Fibroblast of mammary gland (primary cell): ENCODE measurements at places on chromosomes 2 and 18.

- DNase-seq: no peak
These were observed 58.8 kb upstream of the TTN start for GRCh38 chr2:178865999-178866398.

DNA sequence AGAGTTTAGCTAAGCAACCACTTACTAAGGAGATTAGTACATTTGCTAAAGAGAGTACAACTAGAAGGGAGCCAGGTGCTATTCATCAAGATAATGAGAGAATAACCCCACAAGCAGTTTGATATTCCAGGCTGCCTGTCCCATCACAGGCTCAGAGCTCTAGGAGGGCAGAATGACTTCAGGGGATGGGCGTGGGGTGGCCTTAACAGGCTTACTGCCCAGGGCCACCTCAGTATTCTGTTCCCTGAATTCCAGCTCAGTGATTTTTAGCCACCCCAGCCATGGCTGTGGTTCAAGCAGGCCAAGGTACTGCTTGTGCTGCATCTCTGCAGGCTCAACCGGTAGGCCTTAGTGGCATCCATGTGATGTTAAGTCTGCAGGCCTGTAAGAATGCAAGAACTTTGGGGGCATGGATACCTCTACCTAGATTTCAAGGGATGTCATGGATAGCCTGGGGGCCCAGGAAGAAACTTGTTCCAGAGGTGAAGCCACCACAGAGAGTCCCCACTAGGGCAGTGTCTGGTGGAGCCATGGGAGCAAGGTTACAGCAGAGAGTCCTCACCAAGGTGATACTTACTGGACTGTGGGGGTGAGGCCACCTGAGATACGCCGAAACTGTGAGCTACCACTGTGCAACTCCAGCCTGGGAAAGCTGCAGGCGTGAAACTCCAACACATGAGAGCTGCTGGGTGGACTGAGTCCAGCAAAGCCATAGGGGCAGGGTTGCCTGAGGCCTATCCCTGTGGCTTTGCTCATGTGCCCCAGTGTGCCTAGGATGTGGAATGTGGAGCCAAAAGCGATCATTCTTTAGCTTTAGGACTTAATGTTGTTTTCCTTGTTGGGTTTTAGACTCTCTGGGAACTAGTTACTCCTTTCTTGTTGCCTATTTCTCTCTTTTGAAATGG, 107.7 kb downstream of the EHBP1 start:
- DNase-seq: no peak

GRCh38 chr2:223908304-223908998, 36.7 kb downstream of the WDFY1 start:
- no peak for DNase-seq

DNA sequence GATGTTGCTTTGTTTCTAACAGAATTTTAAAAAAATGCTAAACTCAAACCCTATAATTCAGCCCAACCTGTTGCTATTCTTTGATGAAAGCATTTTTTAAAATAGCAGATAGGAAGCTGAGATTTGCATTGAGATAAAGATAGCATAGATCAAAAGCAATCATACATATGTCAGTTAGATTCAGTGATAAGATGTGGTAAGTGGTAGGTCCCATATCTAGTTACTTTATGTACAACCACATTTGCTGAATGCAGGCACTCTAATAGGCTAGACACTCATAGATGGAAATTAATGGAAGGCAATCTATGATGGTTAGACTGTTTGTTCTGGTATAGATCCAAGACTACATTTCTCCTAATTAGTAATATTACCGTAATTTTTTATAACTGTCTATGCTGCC, 27.2 kb upstream of the C1D start:
- no peak for DNase-seq

- DNase-seq: peak; percentile 55
These were observed 3.7 kb upstream of the ADI1 start for GRCh38 chr2:3522961-3523421.

DNA sequence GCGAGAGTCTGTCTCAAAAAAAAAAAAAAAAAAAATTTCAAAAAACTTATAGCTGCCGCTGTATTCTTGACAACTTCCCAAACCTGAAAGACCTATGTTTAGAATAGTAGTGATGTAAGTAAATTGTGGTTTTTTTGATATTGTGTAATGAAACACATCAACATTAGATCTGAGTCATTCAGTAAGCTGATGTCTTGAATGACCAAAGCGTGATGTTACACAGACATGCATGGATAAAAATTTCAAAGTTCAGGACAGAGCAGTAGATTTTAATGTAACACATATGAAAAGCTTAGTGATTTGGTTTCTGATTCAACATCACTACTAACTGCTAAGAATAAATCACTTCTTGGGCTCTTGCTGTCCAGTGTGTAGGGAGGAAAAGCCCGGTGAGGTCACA, 69.3 kb upstream of the MEX3C start:
- DNase-seq: peak; percentile 41

DNA sequence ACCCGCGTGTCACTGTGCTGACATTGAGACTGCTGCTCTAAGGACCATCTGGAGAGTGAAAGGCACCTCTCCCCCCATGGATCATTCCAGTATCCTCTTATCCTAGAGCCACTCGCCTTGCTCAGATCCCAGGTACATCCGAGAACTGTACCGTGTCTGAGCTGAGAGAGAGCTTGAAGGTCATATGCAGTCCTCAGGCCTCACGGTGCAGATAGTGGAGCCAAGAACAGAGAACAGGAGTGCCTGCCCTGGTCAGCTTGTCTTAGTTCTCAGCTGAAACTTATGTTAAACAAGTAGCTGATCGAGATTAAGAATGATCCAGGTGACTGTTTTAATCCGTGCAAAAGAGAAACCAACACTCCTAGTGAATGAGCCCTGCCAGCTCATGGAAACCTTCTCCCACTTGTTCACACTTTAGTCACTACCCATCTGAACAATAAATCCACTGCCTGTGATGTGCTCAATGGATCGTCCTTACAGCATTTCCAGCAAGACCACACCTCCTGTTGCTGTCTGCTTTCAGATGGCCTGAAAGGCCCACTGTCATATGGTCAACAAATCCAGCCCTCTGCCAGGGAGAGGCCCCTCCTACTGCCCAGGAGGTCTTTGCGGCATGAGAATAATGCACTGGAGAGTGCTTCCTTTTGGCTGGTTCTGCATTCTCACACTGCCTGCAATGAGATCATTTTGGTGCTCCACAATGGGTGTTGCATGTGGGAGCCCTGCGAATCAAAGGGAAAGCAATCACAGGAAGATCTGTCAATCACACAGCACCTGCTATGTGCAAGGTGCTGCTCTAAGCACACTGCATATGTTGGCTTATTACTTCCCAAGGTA, 43.7 kb upstream of the APCDD1 start:
- no peak for DNase-seq

DNA sequence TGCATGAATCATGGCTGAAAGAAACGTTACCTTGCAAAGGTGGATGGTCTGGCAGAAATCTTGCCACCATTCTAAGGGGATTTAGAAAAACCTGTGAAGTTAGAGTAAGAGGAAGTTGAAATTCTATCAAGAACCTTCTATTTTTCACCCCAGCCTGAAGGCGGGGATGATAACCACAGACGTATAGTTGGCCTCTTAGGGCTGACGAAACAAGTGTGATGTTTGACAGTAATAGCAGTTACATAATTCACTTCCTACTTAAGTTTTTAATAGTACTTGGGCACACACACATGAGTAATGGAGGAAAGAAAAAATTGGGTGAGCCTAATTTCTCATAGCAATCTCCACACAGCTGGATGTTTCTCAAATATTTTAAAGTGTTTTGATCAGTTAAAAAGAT, 336.6 kb upstream of the SALL3 start:
- DNase-seq: no peak
